ENCODE measurements at places on chromosomes 2 and 18.

DNA sequence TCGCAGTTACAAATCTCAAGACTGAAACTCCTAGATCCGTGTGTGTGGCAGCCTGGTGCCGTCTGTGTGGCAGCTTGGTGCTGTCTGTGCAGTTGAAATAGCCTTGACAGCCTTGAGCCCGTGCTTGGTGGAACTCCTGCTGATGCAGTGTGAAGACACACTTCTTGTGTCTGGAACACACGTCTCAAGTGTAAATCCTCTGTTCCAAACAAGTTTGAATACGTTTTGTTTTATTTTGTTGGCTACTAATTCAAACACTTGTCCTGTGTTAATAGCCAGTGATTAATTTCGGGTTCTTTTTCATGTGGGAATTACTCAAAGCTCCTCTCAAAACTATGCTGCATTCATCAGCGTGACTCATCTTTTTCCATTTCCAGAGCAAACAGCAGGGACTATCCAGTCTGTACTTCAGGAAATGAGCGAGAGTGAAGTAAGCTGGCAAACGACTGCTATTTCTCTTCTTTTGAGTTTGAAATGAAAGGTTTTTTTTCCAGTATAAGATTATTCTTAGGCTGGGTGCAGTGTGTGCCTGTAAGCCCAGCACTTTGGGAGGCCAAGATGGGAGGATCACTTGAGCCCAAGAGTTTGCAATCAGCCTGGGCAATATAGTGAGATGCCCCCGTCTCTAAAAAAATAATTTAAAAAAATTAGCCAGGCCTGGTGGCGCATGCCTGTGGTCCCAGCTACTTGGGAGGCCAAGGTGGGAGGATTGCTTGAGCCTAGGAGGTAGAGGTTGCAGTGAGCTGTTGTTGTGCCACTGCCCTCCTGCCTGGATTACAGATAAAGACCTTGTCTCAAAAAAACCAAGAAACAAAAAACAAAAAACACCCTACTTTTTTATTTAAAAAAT, 152.9 kb downstream of the SPP2 start:
- no peak for DNase-seq

DNA sequence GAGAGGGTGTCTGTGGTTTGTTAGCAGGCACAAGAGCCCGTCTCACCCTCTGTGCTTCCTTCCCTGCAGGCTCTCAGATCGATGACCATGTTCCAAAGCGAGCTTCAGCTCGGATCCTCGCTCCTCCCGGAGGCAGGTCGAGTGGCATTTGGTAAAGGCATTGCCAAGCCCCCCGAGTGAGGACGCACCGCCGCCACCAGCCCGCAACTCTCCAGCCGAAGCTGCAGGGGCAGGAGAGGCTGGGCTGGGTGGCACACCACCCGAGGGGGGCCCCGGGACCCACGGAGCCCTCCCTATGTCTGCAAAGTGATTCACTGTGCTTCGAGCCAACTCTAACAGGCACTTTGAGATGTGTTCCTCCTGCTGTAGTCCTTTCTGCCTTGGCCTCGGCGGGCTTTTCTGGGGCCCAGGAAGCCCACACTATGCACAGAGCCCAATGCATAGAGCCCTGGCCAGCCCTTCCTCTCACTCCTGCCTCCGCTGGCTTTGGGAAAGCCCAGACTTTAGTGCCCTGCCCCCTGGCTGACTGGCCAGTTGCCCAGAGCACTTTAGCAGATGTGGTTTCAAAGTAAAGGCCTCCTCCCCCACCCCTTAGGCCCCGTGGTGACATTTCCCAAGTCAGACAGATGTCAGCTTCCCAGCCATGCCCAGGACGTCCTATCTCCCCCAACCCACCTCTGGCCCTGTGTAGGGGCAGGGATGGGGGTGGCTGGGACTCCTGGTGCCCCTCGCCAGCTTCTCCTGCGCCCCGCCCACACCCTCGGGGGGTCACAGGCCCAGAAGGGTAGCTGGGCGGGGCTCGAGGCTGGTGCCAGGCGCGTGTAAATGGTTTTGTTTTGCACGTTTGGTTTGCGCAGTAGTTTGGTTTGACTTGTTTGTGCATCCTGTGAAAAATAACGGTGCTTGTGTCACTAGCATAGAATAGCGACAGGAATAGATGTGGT, 23.3 kb upstream of the MAPRE3 start:
- peak; percentile 46 for DNase-seq

GRCh38 chr2:236859908-236860307, 225.8 kb upstream of the COPS8 start:
- no peak for DNase-seq

DNA sequence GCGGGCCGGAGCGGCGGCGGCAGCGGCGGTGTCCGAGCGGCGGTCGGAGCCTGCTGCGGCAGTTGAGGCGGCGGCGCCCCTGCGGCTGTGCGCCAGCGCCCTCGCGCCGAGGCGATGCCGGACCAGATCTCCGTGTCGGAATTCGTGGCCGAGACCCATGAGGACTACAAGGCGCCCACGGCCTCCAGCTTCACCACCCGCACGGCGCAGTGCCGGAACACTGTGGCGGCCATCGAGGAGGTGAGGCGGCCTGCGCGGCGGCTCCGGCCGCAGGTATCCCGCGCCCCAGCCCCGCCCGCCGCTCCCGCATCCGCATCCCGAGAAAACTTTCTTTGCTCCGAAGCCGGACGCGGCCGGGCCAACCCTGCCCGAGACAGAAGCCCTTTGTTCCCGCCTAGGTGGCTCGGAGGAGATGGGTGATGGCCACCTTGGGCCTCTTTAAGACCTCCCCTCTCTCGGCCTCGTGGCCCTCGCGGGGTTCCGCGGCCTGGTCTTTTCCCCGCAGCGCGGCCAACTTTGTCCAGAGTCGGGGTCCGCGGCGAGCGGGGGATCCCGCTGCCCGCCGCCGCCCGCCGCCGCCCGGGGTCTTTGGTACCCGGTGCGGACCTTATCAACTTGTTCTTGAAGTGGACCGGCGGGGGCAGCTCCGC, 504 bp downstream of the ASAP2 start:
- peak; percentile 42 for DNase-seq

- no peak for DNase-seq
Observed at GRCh38 chr2:200624026-200624425, 38.2 kb downstream of the AOX1 start.

GRCh38 chr2:119809339-119810048, 49.8 kb downstream of the PTPN4 start:
- DNase-seq = no peak

DNA sequence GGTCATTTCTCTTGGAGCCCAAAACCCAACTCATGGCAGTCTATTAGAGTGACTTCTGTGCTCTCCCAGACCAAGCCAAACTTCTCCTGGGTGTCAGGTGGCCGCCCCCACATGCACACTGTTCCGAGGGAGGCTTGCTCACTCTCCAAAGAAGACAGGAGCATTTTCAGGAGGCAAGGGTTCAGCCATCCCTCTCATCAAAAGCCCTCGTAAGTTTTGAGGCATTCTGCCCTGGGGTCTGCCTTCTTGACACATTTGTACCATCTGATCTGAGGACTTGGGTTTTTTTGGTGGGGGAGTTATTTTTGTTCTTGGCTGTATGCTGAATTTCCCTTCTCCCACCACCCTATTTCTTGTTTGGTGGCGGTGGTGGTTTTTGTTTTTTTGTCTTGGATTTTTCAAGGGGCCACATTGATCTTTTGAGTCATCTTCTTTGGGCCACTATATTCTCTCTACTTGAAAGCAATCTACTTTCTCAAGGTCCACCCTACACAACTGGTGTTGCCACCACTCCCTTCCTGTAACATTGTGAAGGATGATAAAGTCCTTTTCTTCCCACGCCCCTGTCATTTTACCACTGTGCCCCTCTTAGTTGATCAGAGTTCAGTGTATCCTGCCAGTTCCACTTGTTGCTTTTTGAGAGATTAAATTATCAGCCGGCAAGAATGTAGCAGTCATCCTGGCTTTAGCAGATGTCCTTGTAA, 255.8 kb downstream of the CYP26B1 start:
- DNase-seq = peak; percentile 75

GRCh38 chr2:113976277-113976928, 86.5 kb downstream of the ACTR3 start:
- DNase-seq = peak; percentile 29

- DNase-seq = peak; percentile 65
Observed at GRCh38 chr2:231795525-231796327, 9.5 kb downstream of the COPS7B start.

GRCh38 chr2:165637396-165637795, 156.7 kb downstream of the GALNT3 start:
- no peak for DNase-seq

DNA sequence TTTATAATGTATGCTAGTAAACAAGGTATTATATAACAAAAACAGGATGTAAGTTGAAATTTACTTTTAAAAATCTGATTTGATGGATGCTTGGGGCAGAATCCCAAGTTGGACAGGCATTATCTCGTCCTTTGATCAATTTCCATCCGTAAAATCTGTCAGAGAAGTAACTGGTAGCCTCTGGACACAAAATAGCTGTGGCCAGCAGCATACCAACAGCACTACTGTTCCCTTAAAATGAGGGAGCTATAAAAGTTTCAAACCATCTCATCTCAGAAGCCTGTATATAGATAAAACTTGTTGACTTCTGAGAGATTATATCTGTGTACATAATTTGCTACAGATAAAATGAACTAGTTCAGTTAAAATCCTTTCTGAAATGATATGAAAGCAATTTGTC, 14.7 kb upstream of the METAP1D start:
- DNase-seq = no peak

- DNase-seq = no peak
Observed at GRCh38 chr2:37098416-37099118, 14.2 kb downstream of the GPATCH11 start.

GRCh38 chr2:217286833-217287232, 427.0 kb upstream of the TNP1 start:
- no peak for DNase-seq

DNA sequence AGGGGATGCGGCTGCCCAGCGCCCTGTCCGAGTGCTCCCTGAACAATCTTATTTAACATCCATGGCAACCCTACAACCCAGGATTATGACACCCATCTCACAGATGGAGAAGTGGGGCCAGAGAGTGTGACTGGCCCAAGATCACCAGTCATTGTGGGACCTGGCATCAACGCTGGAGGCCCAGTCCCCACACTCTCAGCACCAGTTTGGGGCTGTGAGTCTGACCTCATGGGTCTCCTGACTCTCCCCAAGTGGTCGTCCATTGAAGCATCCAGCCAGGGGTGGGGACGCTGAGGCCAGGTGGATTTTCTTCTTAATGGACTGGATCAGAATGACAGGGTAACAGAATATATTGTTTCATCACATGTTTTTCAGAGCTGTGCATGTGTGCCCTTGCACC, 24.5 kb downstream of the MAL start:
- DNase-seq = no peak

- DNase-seq = no peak
Observed at GRCh38 chr2:58938988-58939387, 697.9 kb upstream of the FANCL start.

GRCh38 chr2:70091816-70092215, 4.5 kb downstream of the PCBP1 start:
- peak; percentile 67 for DNase-seq

GRCh38 chr2:62704654-62705006, 883 bp upstream of the EHBP1 start:
- no peak for DNase-seq

DNA sequence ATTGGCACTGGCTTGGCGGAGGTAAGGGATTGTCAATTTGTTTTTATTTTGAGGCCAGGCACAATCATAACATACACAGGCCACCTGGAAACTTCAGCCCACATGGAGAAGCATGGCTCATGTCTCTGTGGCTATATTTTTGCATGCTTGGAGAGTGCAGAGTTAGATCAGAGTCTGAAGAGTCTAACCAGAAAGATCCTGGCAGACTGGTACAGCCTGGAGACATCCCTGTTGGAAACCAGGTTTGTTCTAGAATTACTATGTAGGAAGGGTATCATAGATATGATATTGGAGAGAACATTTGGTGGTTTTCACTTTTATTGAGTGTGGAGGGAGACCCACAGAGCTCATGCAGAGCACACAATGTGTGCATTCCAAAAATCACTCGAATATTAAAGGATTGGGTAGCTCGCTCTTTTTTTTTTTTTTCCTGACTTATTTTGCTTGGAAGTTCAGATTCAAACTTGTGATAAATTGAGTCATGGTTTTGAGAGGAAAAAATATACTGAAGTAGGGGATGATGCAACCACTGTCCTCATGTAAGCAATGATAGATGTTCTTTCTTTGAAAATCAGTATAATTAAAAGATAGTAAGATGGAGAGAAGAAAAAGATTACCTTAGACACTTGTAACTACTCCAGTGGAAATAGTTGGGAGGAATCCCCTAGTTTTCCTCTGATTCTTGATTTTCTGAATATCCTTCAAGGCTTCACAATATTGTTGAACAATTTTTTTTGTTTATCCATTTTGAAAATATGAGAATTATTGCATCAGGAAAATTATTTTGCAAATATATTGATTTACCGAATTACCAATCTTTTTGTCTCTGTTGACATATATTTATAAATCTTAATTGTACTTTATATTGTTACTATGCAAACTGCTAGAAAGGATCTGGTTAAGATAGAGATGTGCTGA, 185.7 kb upstream of the ZEB2 start:
- DNase-seq = no peak

DNA sequence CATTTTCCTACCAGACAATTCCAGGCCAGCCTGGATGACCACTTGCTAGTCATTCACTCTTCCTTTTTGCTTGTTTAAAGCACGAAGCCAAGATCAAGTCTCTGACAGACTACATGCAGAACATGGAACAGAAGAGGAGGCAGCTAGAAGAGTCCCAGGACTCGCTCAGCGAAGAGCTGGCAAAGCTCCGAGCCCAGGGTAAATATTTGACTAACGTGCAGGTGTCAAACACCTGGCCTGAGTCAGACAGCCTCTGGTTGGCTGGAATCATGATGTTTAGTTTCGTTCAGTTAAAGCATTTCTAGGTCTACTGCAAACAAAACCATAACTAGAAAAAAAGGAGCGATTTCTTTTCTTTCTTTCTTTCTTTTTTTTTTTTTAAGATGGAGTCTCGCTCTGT, 44.2 kb upstream of the LYPD6B start:
- DNase-seq = no peak

- no peak for DNase-seq
Observed at GRCh38 chr2:52365946-52366345, 1334.0 kb upstream of the NRXN1 start.

- DNase-seq = no peak
Observed at GRCh38 chr2:9666306-9666705, 35.5 kb upstream of the YWHAQ start.

- no peak for DNase-seq
Observed at GRCh38 chr2:239472235-239472775, 71.5 kb upstream of the HDAC4 start.

- no peak for DNase-seq
Observed at GRCh38 chr2:212665948-212666347, 127.3 kb upstream of the ERBB4 start.

GRCh38 chr2:73997813-73998212, 13.1 kb downstream of the TET3 start:
- no peak for DNase-seq

- no peak for DNase-seq
Observed at GRCh38 chr2:19809206-19809605, 92.6 kb downstream of the TTC32 start.

- DNase-seq = no peak
Observed at GRCh38 chr2:100198461-100199230, 56.3 kb upstream of the AFF3 start.

DNA sequence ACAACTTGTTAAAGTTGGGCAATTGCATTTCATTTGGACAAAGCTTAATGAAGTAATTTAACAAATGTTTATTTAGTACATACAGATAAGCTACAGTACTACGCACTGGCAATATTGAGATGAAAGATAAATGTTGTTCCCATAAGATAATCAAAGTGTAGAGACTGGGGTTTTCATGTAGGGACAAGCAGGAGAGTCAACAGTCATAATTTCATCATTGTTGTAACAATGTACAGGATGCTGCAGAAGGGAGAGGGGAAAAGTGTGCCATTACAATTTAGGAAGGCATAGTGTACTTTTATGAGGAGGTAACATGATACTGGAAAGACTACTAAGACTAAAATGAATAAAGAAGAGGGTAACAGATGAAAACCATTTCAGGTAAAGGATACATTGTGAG, 441.6 kb downstream of the ERBB4 start:
- DNase-seq = no peak

All from hematopoietic multipotent progenitor cell treated with erythropoietin and hydrocortisone succinate and interleukin-3 and kit ligand, for 4 days (in vitro differentiated cells).